Spinal cord (tissue), 10 donors: ENCODE measurements at places on chromosomes 2 and 18. TPM values are rescaled to one million over a fixed set of nuclear protein-coding genes. Genes with fewer than 3 reads are reported as not detected.

The ADD2 gene
- total RNA-seq, result 22.7 TPM

The SRBD1 gene
- 22.7 TPM for total RNA-seq

The REG1B gene
- total RNA-seq, result not detected

The CROCC2 gene
- 4.4 TPM for total RNA-seq

The UGT1A10 gene
- not detected for total RNA-seq

The GREB1L gene
- 13.8 TPM for total RNA-seq
